LoVo (cell line): ENCODE measurements at places on chromosomes 1 and 21.

GRCh38 chr1:101993710-101994109, 3.0 kb downstream of the OLFM3 start:
- peak; percentile 9 for DNase-seq

DNA sequence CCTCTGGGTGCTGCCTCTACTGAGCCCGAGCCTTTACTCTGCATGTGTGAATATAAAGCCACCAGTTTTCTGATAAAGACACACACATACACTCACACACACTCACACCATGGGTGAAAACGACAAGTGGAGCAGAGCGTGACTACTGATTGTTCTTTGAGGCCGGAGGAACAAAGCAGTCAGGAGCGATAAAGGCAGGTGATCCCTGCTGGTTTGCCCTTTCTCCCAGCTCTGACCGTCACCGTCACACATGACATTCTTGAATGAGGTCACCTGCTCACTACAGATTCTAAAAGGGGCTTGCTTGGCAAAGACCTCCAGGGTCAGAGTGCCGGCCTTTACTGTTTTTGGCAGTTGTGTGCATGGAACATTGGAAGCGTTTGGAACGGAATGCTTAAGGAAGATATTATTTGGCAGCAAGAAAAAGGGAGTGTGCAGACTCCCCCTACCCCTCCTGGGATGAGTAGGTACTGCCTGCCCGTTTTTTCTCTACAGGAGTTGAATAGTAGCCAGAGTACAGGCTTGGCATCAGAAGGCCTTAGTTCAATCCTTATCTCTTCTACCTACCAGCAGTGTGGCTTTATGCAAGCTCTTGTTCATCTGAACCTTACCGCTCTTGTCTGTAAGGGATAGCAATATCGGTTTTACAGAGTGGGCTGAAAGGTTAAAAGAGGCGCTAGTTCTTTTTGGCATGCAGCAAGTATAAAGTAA, 79.7 kb downstream of the PBX1 start:
- DNase-seq = no peak

DNA sequence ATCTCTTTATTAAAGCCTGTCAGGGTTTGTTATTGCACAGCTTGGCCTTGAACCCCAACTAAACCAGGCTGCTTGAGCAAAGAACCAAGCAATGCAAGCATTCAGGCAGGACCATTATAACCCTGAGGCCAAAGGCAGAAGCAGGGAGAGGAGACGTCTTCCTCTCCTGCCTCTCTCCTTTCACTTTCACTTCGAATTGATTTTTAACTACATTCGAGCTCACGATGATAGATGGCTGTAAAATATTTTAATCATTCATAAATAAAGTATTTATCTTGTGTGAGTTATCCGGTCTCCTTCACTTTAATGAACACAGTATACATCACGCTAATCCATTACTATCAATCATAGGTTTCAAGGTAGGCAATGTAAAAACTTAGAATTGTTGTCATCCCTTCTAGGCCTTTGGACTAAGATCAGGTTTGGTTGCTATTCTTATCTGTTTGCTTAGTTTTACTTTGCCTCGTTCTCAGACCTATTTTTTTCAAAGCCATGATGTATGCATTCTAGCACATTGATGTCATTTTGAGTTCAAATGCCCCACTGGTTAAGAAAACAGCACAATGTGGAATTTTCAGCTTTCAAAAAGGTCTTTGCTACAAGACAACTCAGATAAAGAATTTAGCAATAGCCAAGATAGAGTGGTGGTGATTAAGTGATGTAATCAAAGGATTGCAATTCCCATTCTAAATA, 480.2 kb upstream of the RUNX1 start:
- DNase-seq = peak; percentile 9

GRCh38 chr1:154878371-154879037, 8.4 kb upstream of the KCNN3 start:
- DNase-seq = peak; percentile 59

DNA sequence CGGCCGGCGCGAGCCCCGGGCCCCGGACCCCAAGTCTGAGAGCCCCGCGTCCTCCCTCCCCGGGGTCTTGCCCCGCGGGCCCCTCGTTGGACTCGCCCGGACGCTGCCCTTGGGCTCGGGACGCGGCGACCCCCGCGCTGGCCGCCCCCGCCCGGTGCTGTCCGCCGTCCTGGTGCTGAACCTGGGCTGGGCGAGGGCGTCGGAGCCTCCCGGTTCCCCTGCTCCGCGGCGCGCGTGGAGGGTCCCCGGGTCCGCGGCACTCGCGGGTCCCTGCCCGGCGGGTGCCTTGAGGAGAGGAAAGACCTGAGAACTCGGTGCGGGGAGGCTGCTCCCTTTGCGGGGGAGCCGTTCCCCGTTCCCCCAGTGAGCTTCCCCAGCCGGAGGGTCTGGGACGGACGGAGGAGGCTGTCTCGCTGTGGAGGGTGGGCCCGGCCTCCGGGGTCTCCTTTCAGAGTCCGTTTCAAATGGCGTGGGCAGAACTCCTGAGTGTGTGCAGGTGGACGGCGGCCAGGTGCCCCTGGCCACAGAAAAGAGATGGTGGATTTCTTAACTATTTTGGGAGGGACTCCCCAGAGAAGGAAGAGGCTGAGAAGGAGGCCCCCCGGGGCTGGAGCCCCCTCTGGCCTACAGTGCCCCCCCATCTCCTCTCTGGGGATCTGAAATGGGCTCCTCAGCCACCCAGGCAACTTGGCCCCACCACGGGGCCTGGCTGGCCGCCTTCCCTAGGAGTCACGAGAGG, 595 bp downstream of the GABRD start:
- DNase-seq = no peak

DNA sequence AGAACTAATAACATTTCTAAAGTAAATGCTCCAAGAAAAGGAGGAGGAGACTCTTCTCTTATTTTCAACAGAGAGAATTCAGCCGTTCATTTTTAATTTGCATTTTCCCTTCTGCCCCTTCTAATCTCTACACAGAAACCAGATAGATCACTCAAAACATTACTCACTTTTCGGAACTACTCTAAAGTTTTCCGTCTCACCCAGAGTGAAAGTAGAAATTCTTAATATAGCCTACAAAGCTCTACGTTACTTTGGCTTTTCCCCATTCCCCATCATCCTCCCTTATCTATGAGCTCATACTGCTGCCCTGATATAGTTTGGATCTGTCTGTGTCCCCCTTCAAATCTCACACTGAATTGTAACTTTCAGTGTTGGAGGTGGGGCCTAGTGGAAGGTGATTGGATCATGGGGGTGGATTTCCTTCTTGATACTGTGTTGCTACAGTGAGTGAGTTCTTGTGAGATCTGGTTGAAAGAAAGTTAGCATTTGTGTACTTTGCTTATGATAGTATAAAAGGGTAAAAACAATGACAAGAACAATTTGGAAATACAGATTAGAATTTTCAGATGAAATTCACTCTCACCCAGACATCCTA, 188.2 kb downstream of the AMY1C start:
- DNase-seq = no peak

DNA sequence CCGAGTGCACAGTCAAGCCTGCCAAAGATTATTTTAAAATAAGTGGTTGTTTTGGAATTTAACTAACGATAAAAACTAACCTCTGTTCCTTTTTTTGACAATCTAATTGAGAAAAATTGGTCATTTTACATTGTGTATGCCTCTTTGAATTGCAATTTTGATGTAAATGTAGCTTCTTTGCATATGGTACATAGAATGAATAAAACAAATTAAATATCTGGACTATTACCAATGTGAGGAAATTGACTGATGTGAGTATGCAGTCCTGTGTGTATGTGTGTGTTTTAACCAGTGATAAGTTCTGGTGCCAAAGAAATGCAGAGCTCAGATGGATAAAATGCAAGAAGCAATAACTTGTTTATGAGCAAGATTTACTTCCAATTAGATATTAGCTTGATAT, 281.3 kb upstream of the ZP4 start:
- no peak for DNase-seq

- no peak for DNase-seq
Observed at GRCh38 chr1:185292237-185292636, 24.8 kb downstream of the IVNS1ABP start.

- no peak for DNase-seq
Observed at GRCh38 chr1:55916481-55916880, 662.9 kb downstream of the PLPP3 start.

GRCh38 chr1:20223551-20224419, 37.5 kb upstream of the PLA2G2C start:
- DNase-seq = no peak

GRCh38 chr1:3120140-3120539, 51.1 kb downstream of the PRDM16 start:
- no peak for DNase-seq

- no peak for DNase-seq
Observed at GRCh38 chr1:32216566-32216965, 5.6 kb downstream of the TMEM234 start.

DNA sequence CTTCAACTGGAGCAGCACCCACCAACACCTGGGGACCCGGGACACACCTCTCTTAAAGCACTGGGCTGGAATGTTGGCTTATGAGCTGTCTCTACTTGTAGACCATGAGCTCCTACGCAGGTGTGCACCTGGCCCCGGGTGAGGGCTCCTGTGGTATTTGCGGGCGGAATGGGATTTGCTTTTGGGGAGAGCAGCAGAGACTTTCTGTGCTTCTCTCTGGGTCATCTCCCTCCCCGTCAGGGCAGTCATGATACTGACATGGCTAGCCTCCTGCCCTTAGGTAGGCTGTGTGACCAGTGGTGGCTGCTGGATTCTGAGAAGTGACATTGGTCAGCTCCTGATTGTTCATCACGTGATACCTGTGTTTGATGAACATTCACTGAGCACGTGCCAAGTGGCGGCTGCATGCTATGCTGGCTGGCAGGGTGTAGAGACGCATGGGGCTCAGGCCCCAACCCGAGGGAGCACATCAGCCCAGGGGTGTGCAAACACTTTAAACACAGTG, 9.0 kb upstream of the ZBTB21 start:
- no peak for DNase-seq

- no peak for DNase-seq
Observed at GRCh38 chr21:31255896-31256295, 88.2 kb downstream of the TIAM1 start.

DNA sequence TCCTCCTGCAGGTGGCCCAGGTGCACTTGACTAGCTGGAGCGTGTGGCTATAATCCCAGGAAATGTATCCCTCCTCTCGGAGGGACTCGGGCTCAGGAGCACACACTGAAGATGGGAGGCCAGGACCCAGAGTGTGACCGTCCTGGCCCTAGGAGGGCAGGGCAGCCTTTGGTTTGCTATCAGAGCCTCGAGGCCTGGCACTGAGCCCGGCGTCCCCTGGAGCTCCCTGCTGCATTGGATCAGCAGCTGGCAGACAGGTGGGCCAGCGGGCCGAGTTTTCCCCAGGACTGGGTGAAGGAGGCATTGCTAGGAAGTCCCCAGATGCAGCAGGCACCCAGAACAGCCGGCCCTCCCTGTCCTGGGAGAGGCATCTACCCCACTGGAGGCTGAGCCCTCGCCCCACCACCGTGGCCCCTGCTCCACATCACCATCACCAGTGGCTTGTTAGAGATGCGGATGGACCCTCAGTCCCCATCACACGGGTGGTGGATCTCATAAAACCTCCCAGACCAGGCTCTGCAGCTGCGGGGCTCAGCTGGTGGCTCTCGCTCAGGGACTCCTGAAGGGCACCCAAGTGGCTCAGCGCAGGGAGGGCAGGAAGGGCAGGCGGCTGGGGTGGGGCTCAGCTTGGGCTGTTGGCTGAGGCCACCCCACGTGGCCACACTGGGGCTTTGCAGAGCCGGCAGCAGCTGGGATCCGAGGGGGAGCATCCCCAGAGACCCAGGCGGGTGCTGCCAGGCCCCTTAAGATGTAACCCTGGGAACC, 32.7 kb upstream of the POFUT2 start:
- DNase-seq = no peak

GRCh38 chr1:239348635-239349353, 37.6 kb upstream of the CHRM3 start:
- DNase-seq = no peak

GRCh38 chr1:202013603-202014002, 3.2 kb downstream of the ELF3 start:
- DNase-seq = no peak

DNA sequence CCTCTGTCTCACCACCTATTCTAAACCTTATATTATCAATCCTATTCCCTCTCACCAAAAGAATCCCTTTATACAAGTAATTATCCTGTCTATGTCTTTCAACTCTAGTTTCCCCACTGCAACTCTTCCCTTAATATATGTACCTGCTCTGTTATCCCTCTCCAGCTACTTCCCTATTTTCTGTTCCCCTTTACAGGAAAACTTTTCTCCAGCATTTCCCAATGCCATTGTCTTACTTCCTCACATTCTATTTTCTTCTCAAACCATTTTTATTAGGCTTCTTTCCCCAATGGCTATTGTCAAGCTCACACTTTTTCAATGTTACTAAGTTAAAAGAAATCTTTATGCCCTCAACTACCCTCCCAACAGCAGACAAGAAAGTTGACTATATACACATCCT, 11.6 kb downstream of the DPYD start:
- DNase-seq = no peak

DNA sequence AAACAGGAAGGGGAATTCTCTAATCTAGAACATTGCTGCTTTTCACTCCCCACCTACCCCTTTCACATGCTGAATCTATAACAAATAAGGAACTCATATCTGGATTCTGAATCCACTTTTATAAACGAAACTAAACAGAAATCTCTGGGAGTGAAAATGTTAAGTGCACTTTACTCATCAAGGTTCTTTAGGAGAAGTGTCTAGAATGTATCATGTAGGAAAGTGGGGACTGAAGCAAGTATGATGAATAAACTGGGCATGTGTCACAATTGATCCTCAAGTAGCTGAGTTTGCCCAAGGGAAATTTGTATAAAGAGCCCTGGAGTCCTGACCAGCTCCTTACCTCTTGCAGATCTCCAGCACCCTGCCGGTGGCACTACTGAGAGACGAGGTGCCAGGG, 19.8 kb downstream of the AVPR1B start:
- no peak for DNase-seq

- no peak for DNase-seq
Observed at GRCh38 chr1:18645747-18646090, 15.1 kb downstream of the PAX7 start.

GRCh38 chr1:74317663-74318062, 82.5 kb downstream of the TNNI3K start:
- no peak for DNase-seq

DNA sequence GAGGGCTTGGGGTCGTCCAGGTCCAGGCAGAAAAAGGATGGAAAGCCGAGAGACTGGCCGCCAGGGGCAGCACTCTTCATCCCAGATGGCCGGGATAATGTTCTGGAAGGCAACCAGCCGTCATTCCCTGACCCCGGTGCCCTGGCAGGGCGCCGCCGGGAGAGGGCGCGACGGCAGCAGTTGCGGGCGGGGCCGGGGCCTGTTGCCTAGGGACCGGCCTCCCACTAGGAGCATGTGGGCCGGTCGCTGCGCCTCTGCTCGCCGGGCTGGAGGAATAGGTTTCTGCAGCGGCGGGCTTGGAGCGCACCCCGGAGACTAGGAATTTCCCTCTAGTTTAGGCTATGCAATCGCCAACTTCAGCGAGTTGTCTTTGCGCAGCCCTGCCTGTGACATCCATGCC, 11.0 kb downstream of the DMRTB1 start:
- no peak for DNase-seq

- peak; percentile 17 for DNase-seq
Observed at GRCh38 chr1:162878000-162878596, 17.1 kb upstream of the CCDC190 start.

GRCh38 chr1:78211483-78212092, 165.8 kb downstream of the GIPC2 start:
- no peak for DNase-seq

GRCh38 chr1:107047602-107048001, 8.9 kb upstream of the PRMT6 start:
- DNase-seq = no peak

GRCh38 chr1:92219028-92219427, 1.3 kb downstream of the C1orf146 start:
- DNase-seq = no peak
